ENCODE measurements at places on chromosomes 1 and 21. TPM values are rescaled to one million over a fixed set of nuclear protein-coding genes. Genes with fewer than 3 reads are reported as not detected.

GRCh38 chr1:76725864-76726619, 141.2 kb upstream of the ST6GALNAC5 start:
- H3K4me3 ChIP-seq: no peak overlapping the region
- no peak for DNase-seq
- H3K27me3 ChIP-seq: no peaks in the 10 kb centered on the region
- H3K4me1 ChIP-seq: no peaks in the 10 kb centered on the region

DNA sequence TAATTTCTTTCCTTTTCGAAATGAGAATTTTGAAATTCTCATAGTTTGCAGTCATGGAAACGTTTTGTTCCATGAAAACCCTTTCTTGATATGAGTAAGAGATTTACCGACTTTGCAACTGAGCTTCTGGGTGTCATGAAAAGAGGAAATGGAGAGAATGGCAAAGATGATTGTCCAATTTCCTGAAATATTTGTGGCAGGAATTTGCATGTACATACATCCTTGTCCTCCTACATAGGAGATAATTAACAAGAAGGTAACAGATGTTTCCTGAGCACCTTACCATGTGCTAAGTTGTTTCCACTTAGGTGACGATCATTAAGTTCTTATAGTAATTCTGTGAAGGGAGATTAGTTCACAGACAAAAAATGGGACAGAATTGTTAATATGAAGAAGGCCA, 170.7 kb downstream of the NEGR1 start:
- no peak overlapping the region for H3K27ac ChIP-seq
- H3K4me3 ChIP-seq: no peak overlapping the region
- H3K27me3 ChIP-seq: no peaks in the 10 kb centered on the region
- H3K4me1 ChIP-seq: peaks cover 4% of the 10 kb centered on the region
- no peaks in the 10 kb centered on the region for H3K36me3 ChIP-seq

- H3K27me3 ChIP-seq: no peaks in the 10 kb centered on the region
- no peak for DNase-seq
- no peak overlapping the region for H3K4me3 ChIP-seq
- H3K36me3 ChIP-seq: no peaks in the 10 kb centered on the region
These were observed 35.2 kb upstream of the AK4 start for GRCh38 chr1:65112811-65113210.

- no peaks in the 10 kb centered on the region for H3K4me1 ChIP-seq
- peak; percentile 22 for DNase-seq
- no peaks in the 10 kb centered on the region for H3K36me3 ChIP-seq
- no peaks in the 10 kb centered on the region for H3K27me3 ChIP-seq
These were observed 35.5 kb upstream of the TTC22 start for GRCh38 chr1:54836594-54836993.

DNA sequence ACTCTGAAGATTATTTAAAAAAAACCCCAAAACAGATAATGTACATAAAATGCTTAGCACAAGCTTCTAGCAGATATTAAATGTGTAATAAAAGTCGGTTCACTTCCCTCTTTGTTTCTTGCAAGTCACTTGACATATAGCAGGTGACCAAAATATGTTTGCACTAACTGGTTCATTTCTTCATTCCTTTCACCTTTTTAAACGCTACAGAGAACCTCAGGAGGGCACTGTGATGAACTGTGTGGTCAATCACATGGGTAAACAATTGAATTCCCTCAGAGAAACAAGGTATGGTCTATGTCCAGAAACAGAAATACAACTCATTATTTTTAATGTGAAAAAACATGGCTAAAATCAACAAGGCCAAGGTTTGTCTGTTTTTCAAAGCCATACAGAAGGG, 51.3 kb upstream of the BCL10 start:
- H3K36me3 ChIP-seq: no peaks in the 10 kb centered on the region
- no peak for DNase-seq
- H3K27ac ChIP-seq: peak overlapping the region; percentile 75
- H3K4me3 ChIP-seq: no peak overlapping the region
- H3K27me3 ChIP-seq: no peaks in the 10 kb centered on the region

DNA sequence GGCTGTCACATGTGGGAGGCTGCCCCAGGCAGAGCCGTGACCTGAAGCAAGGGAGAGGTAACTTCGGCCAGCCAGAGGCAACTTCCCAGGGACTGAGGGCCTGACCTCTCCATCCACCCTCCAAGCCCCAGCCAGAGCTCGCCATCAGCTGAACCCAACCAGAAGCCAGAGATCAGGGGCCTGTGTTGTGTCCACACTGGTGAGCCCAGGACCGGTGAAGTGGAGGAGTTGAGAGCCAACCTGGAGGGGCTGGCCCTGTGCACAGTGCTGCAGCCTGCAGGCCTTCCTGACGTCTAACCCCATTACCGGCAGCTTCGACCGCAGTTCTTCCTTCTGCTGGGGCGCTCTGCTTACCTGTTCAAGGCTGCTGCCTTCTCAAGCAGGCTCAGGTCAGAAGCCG, 19.6 kb upstream of the PDE9A start:
- H3K4me1 ChIP-seq: no peaks in the 10 kb centered on the region
- H3K36me3 ChIP-seq: no peaks in the 10 kb centered on the region
- H3K4me3 ChIP-seq: no peak overlapping the region
- no peaks in the 10 kb centered on the region for H3K27me3 ChIP-seq
- DNase-seq: no peak

GRCh38 chr1:27689423-27690173, 17.6 kb upstream of the IFI6 start:
- no peak overlapping the region for H3K27ac ChIP-seq
- no peaks in the 10 kb centered on the region for H3K4me1 ChIP-seq
- DNase-seq: no peak
- no peaks in the 10 kb centered on the region for H3K36me3 ChIP-seq
- H3K4me3 ChIP-seq: no peak overlapping the region

DNA sequence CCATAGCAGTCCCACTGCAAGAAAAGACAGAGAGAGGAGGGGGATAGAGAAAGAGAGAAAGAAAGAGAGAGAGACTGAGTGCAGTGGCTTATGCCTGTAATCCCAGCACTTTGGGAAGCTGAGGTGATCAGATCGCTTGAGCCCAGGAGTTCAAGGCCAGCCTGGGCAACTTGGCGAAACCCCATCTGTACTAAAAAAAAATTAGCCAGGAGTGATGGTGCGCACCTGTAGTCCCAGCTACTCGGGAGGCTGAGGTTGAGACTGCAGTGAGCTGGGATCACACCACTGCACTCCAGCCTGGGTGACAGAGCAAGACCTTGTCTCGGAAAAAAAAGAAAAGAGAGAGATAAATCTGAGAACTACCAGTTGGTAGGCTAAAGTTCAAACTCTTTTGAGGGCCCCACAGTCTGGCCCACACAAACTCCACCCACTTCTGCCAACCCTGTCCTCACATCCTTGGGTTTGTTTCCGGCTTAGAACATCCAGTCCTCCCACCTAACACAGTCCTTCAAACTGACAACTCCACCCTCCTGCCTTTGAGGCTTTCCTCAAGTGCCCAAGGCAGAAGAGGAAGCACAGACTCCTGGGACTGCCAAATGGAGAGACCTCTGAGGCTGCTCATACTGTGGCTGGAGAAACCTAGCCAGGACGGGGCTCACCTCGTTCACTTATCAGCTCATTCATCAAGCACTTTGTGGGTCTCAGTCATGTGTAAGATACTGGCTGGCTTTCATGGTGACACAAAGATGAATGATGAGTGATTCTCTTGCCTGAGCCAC, 20.1 kb downstream of the TFAP2E start:
- DNase-seq: no peak
- H3K4me1 ChIP-seq: no peaks in the 10 kb centered on the region
- no peak overlapping the region for H3K4me3 ChIP-seq
- H3K27me3 ChIP-seq: no peaks in the 10 kb centered on the region
- no peak overlapping the region for H3K27ac ChIP-seq

DNA sequence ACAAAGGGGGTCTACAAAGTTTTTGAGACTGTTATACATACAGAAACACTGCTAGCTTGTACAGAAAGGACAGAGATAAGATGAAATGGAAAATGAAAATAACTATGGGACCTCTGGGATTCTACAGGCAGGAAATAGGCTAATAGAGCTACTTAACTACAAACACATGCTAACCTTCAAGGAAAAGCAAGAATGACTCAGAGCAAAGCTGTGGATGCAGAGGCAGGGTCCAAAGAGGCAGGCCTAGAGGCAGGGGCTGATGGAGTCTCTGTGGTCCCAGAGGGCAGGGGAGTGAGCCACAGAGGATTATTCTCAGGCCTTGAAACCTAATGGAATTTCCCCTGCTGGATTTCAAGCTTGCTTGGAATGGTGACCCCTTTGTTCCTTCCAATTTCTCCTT, 18.7 kb upstream of the GOLT1A start:
- no peak for DNase-seq
- H3K4me1 ChIP-seq: no peaks in the 10 kb centered on the region
- H3K4me3 ChIP-seq: no peak overlapping the region
- H3K27me3 ChIP-seq: no peaks in the 10 kb centered on the region
- no peak overlapping the region for H3K27ac ChIP-seq

DNA sequence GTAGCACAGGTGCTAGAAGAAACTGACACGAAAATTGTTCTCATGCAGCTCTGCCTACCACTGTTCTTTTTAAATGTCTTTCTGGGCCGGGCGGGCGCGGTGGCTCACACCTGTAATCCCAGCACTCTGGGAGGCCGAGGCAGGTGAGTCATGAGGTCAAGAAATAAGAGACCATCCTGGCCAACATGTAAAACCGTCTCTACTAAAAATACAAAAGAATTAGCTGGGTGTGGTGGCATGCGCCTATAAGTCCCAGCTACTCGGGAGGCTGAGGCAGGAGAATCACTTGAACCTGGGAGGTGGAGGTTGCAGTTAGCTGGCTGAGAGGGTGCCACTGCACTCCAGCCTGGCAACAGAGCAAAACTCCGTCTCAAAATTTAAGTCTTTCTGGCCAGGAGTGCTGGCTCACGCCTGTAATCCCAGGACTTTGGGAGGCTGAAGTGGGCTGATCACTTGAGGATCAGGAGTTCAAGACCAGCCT, 947 bp upstream of the RIT1 start:
- peak overlapping the region; percentile 90 for H3K27ac ChIP-seq
- no peak for DNase-seq
- no peak overlapping the region for H3K4me3 ChIP-seq
- H3K36me3 ChIP-seq: peaks cover 54% of the 10 kb centered on the region
- H3K4me1 ChIP-seq: peaks cover 3% of the 10 kb centered on the region
- no peaks in the 10 kb centered on the region for H3K27me3 ChIP-seq

- no peaks in the 10 kb centered on the region for H3K27me3 ChIP-seq
- no peak overlapping the region for H3K4me3 ChIP-seq
- H3K36me3 ChIP-seq: no peaks in the 10 kb centered on the region
- DNase-seq: no peak
These were observed 30.7 kb downstream of the SDCCAG8 start for GRCh38 chr1:243286409-243287122.

- no peak for DNase-seq
- H3K4me1 ChIP-seq: no peaks in the 10 kb centered on the region
- H3K27ac ChIP-seq: no peak overlapping the region
- no peaks in the 10 kb centered on the region for H3K36me3 ChIP-seq
These were observed 176.9 kb upstream of the HMGB4 start for GRCh38 chr1:33687000-33687399.

C4BPA gene
- total RNA-seq: not detected

RHOU gene
- total RNA-seq: 27.7 TPM

RNU5D-1 gene
- total RNA-seq: not detected

ORC1 gene
- total RNA-seq: not detected

RNF186 gene
- total RNA-seq: not detected

FNDC5 gene
- 8.9 TPM for total RNA-seq
